WTC11 (cell line): ENCODE measurements at places on chromosomes 6 and 20. TPM values are rescaled to one million over a fixed set of nuclear protein-coding genes. Genes with fewer than 3 reads are reported as not detected.
A peak's percentile ranks its signal among the peaks of the same experiment; 100 is the strongest.

GRCh38 chr20:11832851-11833250, 84.8 kb upstream of the BTBD3 start:
- H3K27ac ChIP-seq, result no peak overlapping the region
- H3K27me3 ChIP-seq, result peaks cover 2% of the 10 kb centered on the region; the same call in 1 of the 2 replicates
- no peak overlapping the region for H3K4me3 ChIP-seq
- H3K4me1 ChIP-seq, result peaks cover 4% of the 10 kb centered on the region

DNA sequence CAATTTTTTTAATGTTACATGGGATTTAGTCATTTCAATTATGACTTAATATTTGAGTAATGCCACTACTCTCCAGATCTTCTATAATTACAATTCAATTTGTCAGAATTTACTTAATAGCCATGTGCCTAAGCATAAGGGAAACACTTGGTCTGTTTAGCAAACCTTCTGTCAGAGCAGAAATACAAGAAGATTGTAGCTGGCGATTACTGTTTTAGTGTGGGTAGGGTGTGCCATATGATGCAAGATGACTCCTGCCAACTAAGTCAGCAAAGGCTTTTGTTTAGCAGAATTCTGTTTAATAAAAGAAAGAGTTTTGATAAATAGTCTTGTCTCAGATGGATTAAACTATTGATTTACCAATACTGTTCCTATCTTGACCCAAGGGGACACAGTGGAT, 455.4 kb downstream of the RNF144B start:
- no peak overlapping the region for H3K27ac ChIP-seq
- H3K36me3 ChIP-seq, result no peaks in the 10 kb centered on the region
- no peaks in the 10 kb centered on the region for H3K4me1 ChIP-seq
- no peak for DNase-seq
- H3K4me3 ChIP-seq, result no peak overlapping the region
- H3K27me3 ChIP-seq, result no peaks in the 10 kb centered on the region

- DNase-seq, result no peak
- peaks cover 21% of the 10 kb centered on the region for H3K4me1 ChIP-seq
- H3K4me3 ChIP-seq, result no peak overlapping the region
- peaks cover 38% of the 10 kb centered on the region for H3K27me3 ChIP-seq
These were observed 96.7 kb downstream of the SYCP2 start for GRCh38 chr20:59836767-59837166.

GRCh38 chr6:11298651-11299420, 66.4 kb upstream of the NEDD9 start:
- DNase-seq, result peak; percentile 18
- no peak overlapping the region for H3K4me3 ChIP-seq
- H3K27ac ChIP-seq, result no peak overlapping the region
- no peaks in the 10 kb centered on the region; the same call in 1 of the 2 replicates for H3K27me3 ChIP-seq
- H3K4me1 ChIP-seq, result peaks cover 13% of the 10 kb centered on the region
- peaks cover 20% of the 10 kb centered on the region for H3K36me3 ChIP-seq

DNA sequence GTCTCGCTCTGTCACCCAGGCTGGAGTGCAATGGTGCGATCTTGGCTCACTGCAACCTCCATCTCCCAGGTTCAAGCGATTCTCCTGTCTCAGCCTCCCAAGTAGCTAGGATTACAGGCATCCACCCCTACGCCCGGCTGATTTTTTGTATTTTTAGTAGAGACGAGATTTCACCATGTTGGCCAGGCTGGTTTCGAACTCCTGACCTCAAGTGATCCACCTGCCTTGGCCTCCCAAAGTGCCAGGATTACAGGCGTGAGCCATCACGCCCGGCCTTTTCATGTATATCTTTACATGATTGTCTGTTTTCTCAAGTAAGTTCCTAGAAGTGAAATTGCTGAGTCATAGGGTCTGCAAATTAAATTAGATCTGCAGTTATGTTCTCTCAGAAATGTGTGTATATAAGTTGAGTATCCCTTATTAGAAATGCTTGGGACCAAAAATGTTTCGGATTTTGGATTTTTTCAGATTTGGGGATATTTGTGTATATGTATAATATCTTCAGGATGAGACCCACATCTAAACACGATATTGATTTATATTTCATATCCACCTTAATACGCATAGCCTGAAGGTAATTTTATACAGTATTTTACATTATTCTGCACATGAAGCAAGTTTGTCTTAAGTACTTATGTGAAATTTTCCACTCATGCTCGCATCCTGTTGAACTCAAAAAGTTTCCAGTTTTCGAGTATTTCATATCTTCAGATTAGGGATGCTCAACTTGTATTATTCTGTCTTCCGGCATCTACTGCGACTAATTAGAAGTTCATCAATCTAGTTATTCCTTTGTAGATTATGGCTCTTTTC, 40.4 kb downstream of the TAB2 start:
- no peak overlapping the region for H3K4me3 ChIP-seq
- 0 out of 2 replicates have a peak, but pooled peaks cover 4% of the 10 kb centered on the region for H3K36me3 ChIP-seq
- no peak overlapping the region; the same call in 1 of the 2 replicates for H3K27ac ChIP-seq
- no peak for DNase-seq
- H3K27me3 ChIP-seq, result no peaks in the 10 kb centered on the region
- peaks cover 18% of the 10 kb centered on the region for H3K4me1 ChIP-seq

The FAM83B gene
- total RNA-seq, result 3.9 to 4.2 TPM (median 4.0 TPM) in 3 replicates

GRCh38 chr6:15518878-15519277, 143.9 kb downstream of the DTNBP1 start:
- H3K4me1 ChIP-seq, result peaks cover 31% of the 10 kb centered on the region
- H3K27ac ChIP-seq, result peak overlapping the region; percentile 28
- H3K36me3 ChIP-seq, result peaks cover 90% of the 10 kb centered on the region
- H3K27me3 ChIP-seq, result no peaks in the 10 kb centered on the region

The CNKSR3 gene
- 3.9 to 5.7 TPM (median 4.0 TPM) in 3 replicates for total RNA-seq

GRCh38 chr20:61538943-61539265, 286.8 kb downstream of the CDH4 start:
- no peaks in the 10 kb centered on the region; the same call in 1 of the 2 replicates for H3K36me3 ChIP-seq
- H3K4me1 ChIP-seq, result peaks cover 8% of the 10 kb centered on the region
- no peak for DNase-seq
- no peak overlapping the region for H3K27ac ChIP-seq
- no peak overlapping the region for H3K4me3 ChIP-seq

The ISM1 gene
- total RNA-seq, result 0.52 to 0.85 TPM (median 0.62 TPM) in 3 replicates

GRCh38 chr6:43773050-43773979, 3.3 kb downstream of the VEGFA start:
- peak overlapping the region; percentile 94 for H3K4me3 ChIP-seq
- peaks cover 2% of the 10 kb centered on the region; the same call in 1 of the 2 replicates for H3K27me3 ChIP-seq
- DNase-seq, result peak; percentile 62
- H3K4me1 ChIP-seq, result peaks cover 37% of the 10 kb centered on the region
- peaks cover 17% of the 10 kb centered on the region for H3K36me3 ChIP-seq
- H3K27ac ChIP-seq, result peak overlapping the region; percentile 91

GRCh38 chr20:49641683-49642656, 71.7 kb downstream of the B4GALT5 start:
- peak overlapping the region; percentile 68; the same call in 1 of the 2 replicates for H3K27ac ChIP-seq
- no peak overlapping the region for H3K4me3 ChIP-seq
- H3K27me3 ChIP-seq, result no peaks in the 10 kb centered on the region
- DNase-seq, result no peak
- peaks cover 71% of the 10 kb centered on the region for H3K36me3 ChIP-seq
- H3K4me1 ChIP-seq, result peaks cover 9% of the 10 kb centered on the region

The CBLN4 gene
- total RNA-seq, result not detected in 3 replicates

DNA sequence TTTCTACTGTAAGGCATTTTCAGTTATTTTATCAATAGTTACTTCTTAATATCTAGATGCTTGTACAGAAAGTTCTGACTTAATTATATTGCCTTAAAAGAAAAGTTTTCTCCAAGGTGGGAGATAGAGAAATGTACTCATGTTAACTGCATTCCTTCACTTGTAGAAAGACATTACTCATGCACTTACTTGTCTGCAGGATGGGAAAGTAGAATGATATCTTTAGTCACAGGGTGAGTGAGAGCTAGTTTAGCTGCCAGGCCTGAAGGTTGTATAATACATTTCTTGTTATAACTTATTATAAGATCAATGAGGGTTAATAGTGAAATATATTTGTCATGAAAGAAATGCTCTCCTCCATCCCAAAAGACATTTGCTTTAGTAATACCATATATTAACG, 92.1 kb downstream of the CRYBG1 start:
- H3K27ac ChIP-seq, result no peak overlapping the region
- peaks cover 19% of the 10 kb centered on the region for H3K4me1 ChIP-seq
- DNase-seq, result no peak
- H3K27me3 ChIP-seq, result no peaks in the 10 kb centered on the region
- no peak overlapping the region for H3K4me3 ChIP-seq
- H3K36me3 ChIP-seq, result no peaks in the 10 kb centered on the region

DNA sequence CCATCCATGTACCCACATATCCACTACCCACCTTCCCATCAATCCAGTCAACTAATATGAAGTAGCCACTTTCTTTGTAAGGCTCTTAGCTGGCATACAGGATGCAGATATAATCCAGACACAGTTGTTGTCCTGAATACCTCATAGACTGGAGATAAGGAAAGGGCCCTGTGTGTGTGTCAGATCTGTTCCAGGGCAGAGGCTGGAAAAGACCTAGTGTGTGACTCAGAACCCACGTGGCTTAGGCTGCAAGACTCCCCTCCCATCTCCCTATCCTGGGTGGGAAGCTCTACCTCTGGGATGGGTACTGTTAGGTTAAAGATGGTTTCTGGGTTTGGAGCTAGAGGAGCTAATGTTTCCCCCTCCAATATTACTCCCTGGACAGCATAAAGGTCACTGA, 3.6 kb downstream of the BPIFA1 start:
- no peak overlapping the region for H3K4me3 ChIP-seq
- no peak overlapping the region for H3K27ac ChIP-seq
- no peaks in the 10 kb centered on the region for H3K27me3 ChIP-seq
